ENCODE measurements at places on chromosomes 11 and 22.

- no peak for DNase-seq
Observed at GRCh38 chr11:126636911-126637794, 281.7 kb downstream of the ST3GAL4 start.

- DNase-seq, result no peak
Observed at GRCh38 chr11:36460220-36460619, 49.9 kb downstream of the TRAF6 start.

DNA sequence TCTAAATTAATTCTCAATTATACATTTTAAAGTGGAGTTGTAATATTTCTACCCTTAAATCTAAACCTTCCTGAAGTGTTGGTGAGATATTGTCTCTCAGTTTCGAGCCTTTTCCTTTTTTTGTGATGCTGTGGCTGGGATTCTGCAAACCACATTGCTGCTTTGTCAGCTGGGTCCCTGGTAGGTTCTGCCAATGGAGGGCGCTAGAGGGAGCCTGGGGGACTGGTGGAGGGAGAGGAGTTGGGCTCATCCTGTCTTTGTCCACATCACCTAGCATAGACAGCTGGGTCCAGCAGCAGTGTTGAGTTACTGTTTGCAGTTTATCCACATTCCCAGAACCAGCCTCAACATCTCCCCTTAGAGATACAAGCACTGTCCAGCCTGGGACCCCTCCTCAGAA is 41.0 kb downstream of the TRAF6 start:
- no peak for DNase-seq

DNA sequence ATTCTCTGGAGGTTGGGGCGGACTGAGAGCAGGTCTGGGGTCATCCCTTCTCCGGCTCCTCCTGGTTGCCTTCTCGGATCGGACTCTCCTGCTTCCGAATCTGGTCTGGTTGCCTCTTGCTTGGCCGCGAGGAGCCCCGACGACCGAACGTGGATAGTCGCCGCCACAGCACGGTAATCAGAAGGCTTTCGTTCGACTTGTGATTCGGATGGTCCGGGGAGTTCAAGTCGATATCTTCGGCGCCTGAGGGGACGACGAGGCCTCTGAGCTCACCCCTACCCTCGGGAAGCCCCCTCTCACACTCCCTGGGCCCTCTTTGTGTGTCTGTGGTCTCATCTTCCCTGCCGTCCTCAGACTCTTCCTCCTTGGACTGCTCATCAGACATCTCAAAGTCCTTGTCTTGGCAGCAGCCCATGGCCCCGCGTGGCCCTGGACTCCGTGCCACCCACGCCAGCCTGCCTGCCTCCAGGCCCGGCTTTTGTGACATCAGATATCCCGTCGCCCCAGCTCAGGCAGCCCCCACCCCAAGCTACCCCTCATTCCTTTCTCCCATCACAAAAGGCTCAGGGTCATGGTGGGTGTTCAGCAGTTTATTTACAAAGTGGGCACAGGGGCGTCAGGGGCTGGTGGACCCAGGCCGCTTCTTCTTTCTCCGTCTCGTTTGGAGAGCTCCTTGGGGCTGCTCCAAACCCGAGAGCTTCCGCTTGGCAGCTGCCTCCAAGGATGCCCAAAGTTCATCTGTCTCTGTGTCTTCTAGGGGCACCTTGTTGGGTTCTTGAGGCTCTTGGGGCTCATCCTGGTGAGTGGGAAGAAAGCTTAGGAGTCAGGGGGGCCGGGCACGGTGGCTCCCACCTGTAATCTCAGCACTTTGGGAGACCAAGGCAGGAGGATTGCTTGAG is at the start of gene TEX54:
Gene TEX54, minus strand, starts transcription at position 506 of the 899 bp plus-strand sequence.
- peak; percentile 6 for DNase-seq

- no peak for DNase-seq
Observed at GRCh38 chr11:128499613-128500253, 87.6 kb downstream of the ETS1 start.

GRCh38 chr11:79121351-79121750 is 319.5 kb downstream of the TENM4 start:
- DNase-seq, result no peak

- no peak for DNase-seq
Observed at GRCh38 chr22:47188261-47189055, 426.0 kb downstream of the TBC1D22A start.

DNA sequence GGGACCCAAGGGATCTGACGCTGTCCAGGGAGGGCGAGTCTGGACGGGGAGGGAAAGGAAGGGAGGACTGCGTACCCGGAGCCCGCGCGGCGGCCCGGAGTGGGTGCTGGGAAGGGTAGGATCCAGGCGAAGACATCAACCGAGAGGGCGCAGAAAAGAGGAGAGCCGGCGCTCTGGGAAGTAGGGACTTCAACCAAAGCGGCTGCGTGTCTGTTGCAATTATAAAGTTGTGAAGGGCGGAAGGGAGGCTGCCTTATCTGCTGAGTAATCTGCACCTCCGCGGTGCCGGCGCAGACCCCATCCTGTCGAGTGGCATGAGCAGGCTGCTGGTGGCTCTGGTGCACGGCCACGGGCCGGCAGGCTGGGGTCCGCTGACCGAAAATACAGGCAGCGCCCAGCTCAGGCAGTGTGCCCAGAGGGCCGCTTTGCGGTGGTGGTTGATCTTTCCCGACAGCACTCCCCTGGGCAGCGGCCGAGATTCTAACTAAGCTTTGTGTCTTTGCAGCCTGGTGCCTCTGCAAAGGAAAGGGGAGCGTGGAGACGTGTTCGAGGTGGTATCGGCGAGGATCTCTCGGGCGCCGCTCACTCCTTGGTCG is 978 bp downstream of the C11orf87 start:
- no peak for DNase-seq

DNA sequence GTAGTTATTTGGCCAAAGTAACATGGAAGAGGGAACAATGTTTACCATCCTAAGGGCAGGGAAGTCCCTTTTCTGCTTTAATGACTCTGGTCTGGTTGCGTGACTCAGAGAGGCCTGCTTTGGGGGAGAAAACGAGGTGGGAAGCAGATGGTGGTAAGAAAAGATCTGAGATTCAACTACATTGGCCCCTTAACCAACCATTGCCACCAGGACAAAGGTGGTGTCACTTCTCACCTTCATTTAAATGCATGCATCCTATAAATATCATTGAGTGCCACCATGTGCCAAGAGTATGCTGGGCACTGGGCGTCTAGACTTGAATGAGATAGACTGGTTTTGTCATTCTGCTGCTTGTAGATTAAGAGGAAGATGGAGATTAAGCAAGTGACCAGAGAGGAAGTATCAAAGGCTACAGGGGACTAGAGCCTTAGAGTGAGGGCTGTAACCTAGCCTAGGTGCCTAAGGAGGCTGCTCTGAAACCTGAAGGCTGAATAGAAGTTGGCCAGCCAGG is 3.6 kb upstream of the SORL1 start:
- DNase-seq, result no peak

GRCh38 chr11:111814557-111815320 is 48.5 kb upstream of the PPP2R1B start:
- peak; percentile 19 for DNase-seq

DNA sequence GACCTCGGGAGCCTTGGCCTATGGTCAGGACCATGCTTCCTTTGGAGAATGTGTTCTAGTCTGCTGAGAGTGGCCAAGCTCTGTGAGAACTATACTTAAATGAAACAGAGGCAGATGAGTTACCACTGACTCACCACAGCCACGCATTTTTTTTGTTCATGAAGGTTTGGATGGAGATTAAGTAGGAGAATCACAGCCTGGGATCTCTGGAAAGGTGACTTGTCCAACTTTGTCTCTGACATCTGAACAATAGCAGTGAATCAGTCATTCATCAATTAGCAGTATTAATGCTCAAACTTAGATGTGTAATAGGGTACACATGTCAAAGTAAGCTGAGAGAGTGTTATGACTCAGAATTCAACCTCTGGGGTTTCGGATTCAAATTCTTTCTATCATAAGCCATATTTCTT is 100.7 kb upstream of the ANO3 start:
- no peak for DNase-seq

DNA sequence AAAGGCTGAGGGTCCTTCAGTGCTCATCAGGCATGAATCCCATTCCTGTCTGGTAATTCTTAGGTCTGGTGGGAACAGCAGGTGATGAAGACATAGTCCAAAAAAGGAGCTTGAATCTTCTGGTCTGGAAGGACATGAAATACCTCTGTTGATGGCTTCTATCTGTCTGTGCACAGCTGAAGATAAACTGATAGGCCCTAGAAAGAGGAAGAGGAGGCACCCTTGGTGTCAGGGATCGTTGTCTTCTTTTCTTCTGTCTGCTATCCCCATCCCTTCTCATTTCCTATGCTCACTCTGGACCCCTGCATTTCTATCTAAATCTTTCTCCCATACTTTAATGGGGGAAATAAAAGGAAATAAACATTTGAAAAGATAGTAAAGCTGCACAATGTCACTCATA is 9.4 kb downstream of the AGBL2 start:
- no peak for DNase-seq

DNA sequence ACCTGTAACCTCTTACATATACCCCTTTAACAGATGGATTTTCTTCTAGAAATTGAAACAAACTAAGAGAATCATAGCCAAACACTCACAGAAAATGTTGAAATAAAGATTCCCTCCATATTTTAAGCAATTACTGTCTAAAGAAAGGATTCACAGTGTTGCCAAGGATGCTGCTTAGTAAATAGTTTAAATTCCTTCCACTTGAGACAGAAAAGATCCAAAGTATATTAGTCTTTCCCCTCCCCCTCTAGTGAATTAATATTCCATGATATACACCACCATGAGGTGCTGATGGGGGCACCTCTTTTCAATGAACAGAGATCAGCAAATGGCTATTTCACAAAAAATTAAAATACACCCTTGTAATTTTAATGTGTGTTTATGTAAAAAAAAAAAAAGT is 186.8 kb downstream of the SOX6 start:
- DNase-seq, result no peak

DNA sequence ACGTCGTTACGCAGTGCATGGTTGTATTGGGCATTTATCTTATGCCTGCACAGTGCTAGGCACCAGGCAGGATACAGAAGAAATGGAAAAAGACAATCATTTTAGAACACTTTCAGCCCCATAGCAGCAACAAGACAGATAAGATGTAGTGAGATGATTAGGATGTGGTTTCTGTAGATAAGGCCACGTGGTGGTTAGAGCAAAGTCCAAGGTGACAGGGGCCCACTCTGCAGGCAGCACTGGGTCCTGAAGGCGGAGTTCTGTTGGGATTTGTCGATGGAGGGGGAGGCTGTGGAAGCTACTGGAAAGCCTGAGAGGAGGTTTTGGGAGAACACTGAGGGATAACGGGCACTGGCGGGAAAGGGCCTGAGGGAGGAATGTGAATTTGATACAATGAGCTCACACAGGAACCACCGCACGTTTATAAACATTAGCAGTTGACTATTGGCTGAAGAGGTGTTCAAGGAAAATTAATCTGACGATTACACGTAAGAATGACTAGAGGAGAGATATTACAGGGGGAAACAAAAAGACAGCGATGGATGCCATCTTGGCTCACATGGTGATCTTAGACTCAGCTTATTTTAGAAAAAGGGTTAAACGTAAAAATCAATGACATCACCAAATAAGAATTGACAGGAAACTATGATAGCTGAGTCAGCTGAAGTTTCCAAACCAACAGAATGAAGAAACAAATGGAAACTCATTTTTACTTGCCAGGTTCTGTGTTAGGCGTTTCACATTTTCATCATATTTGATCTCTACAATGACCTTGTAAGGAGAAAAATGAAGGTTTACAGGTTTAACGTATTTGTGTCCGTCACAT is 551.0 kb downstream of the OPCML start:
- no peak for DNase-seq

GRCh38 chr22:38080850-38081635 is 2.9 kb downstream of the SLC16A8 start:
- no peak for DNase-seq

DNA sequence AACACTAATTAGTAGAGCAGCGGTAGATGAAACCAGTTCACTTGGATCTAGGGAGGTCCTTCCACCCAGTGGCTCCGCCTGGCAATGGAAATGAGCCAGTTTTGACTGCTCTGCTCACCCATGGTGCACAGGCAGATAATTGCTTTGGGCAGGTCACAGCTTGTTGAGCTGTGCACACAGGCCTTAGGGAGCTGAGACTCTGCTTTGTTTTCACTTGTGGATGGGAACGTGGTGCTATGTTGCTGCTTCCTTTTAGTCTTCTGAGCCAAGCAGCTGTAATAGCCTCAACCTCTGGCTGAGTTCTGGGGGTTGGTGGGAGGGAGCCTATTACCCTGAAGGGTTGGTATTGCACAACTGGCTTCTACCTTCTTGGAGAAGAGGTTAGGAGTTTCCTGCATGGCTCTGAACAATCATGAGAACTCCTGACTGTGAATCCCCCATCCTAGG is 262.3 kb upstream of the MTNR1B start:
- DNase-seq, result no peak

DNA sequence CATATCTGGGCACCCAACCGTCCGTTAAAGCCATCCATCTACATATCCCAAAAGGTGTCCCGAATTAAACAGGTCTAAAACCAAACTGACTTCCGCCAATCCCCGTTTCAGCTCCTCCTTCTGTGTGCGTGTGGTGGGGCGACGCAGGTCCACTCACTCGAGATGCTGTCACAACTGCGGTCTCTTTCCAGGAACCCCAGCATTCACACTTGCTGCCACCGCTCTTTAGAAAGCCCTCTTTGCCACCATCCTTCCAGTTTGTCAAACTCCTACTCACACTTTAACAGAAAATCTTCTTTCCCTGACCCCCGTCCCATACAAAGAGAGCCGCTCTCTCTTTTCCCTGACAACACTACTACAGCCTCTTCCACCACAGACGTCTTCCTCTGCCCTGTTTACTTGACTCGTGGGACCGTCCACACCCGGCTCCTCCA is 467 bp downstream of the ESS2 start:
- DNase-seq, result no peak

GRCh38 chr11:7261578-7261977 is 9.9 kb downstream of the SYT9 start:
- DNase-seq, result no peak

DNA sequence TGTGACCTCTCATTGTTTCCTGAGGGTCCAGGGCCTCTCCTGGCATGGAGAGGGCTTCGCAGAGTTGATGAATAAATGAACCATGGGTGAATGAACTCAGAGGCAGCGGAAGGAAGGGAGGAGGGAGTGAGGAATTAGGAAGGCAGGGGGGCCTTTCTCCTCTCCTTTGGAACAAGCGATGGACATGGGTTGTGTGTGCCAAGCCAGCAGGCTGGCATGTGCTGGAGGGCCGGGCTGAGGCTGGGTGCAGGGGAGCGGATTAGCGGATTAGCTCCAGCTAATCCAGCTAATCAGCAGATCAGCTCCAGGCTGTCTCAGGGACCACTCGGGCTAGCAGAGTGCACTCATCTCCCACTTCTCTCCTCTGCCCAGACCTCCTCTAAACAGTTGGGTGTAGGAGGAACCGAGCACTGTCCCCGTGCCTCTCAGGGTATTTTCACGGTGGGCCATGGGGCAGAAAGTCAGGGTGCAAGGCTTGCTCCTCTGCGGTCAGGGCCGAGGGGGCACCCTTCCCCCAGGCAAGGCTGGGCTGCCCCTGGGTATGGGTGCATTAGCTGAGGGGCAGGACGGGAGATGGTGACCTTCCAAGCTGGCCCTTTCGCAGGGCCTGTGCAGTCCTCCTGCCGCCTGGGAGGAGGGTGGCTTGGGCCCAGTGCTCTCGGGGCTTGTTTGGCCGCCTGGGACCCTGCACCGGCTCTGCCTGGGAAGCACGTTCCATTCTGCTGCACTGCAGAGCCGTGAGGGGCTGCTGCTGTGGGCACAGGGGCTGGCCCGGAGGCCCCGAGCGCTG is 120.3 kb upstream of the B3GAT1 start:
- DNase-seq, result no peak

- no peak for DNase-seq
Observed at GRCh38 chr11:38867338-38867737, 2269.3 kb upstream of the RAG2 start.

All from hematopoietic multipotent progenitor cell treated with erythropoietin and hydrocortisone succinate and interleukin-3 and kit ligand, for 17 days (in vitro differentiated cells).